ENCODE measurements at places on chromosomes 5 and 9. TPM values are rescaled to one million over a fixed set of nuclear protein-coding genes. Genes with fewer than 3 reads are reported as not detected.
A peak's percentile ranks its signal among the peaks of the same experiment; 100 is the strongest.

DNA sequence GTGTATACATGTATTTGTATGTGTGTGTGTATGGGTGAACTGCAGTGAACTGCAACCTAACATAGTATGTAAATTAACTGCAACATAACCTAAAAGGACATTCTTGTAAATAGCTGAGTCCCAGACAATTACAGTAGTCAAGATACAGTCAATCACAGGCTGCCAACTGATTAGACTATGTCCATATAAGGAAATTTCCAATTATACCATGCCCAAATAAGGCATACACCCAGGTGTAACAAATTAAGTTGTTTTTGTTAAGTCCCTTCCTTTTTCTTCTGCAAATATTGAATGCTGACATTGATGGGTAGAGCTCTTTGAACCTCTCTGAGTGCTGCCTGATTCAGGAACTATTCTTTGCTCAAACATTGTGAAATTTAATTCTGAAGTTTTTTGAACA, 594.6 kb upstream of the FAM174A start:
- no peak for DNase-seq

GRCh38 chr5:32933692-32934091, 222.6 kb downstream of the NPR3 start:
- no peak for DNase-seq

Gene OLFM1
- 0.16 TPM for polyA plus RNA-seq

DNA sequence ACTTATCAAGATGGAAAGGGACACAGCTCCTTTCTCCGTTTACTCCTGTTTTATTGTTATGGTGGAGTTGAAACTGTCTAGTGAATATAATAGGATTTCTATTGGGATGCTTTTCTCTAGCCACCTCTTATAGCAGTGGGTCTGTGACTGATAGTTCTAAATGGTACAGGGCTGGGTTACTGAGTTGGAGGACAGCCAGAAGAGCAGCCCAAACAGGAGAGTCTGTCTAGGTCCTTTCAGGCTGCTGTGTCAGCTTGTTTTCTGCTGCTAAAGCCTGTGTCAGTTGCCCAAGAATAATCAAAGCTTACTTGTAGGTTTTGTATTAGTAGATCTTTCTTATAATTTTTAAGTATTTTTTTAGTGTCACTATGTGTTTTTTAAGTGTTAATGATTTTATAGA, 356.0 kb upstream of the SEMA6A start:
- DNase-seq, result no peak

Gene INSYN2B
- 6.8 TPM for polyA plus RNA-seq

Gene GPR150
- 0.24 TPM for polyA plus RNA-seq

Gene RGMB
- 53.6 TPM for polyA plus RNA-seq

DNA sequence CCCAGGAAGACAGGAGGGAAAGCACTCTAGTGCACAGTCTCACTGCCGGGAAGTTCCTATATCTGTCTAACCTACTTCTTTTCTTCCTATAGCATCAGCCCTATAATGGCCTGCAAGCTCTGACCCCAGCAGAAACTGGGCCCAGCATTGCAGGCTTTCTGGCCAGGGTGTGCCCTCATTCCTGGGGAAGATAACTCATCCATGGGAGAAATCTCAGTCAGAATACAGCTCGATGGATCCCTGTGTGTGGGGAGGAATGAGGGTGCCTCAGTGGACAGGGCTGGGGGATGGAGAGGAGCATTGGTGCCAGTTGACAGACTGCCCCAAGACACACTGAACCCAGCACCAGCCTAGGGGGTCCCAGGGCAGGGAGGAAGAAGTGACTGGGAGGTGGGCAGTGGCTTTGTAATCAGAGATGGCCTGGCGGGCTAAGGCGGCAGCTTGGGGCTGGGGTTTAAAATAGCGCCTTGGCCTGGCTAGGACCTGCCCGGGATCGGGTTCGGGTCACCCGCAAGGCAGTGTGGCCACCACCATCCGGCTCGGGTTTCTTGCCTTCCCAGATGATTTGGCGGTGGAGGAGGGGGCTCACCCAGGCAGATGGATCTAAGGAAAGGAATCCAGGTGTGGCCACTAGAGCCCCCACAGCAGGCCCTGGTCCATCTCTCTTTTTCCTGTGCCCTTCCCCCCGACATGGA, 7.6 kb upstream of the CXXC5 start:
- no peak for DNase-seq

Gene QRFP
- not detected for polyA plus RNA-seq

DNA sequence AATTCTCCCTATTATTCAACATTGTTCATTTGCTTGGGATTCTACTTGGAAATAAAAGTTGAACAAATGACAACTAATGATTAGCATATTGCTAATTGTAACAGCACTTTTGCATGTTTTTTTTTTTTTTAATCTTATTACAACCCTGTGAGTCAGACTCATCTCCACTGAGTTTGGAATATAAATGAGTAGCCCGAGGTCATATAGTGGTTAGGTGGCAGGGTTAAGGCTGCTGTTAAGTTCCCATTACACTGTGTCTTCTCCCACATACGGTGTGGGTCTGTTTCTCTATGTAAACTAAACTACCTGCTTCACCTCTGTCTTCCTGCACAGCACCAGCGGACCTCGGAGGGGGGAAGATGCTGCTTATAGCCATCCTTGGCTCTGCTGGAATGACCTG, 92.4 kb downstream of the EQTN start:
- DNase-seq, result no peak

Gene SAXO1
- polyA plus RNA-seq, result 0.01 TPM

- no peak for DNase-seq
Measured at GRCh38 chr5:85868070-85868469, 749.7 kb upstream of the COX7C start.

GRCh38 chr9:72577212-72577753, 55.9 kb downstream of the TMC1 start:
- DNase-seq, result peak; percentile 50

DNA sequence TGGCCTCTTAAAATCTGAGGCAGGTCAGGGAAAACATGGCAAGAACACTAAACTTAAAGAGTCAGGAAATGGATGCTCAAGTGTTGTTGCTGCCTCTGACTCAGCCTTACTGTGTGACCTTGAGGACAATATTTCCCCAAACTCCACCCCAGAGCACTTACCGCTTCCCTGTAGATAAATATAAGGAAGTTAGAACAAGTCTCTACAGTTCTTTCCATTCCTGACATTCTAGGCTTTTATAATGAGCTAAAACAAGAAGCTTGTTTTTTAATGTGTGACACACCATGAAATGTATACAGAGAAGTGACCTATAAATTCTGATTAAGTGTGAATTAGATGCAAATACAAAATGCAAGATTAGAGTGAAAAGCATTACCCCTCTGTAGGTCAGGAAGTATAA, 129.3 kb downstream of the GRIA1 start:
- DNase-seq, result no peak

DNA sequence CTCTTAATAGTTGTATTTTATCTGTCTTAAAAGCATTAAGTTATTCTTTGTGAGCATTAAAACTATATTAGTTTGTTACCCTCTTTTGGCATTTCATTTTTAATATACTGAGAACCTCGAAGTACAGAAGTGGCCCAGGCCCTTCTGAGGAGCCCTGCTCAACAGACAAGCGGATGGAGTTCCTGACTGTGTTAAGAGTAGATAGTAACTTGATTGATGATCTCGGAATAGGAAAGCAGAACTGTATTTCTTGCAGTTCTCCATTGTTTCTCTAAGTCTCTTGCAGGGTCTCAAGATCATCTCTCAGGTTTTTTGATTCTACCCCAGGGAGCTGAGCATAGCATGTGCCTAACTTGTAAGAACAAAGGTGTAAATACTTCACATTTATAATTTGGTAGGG, 139.6 kb downstream of the SMARCA2 start:
- no peak for DNase-seq

GRCh38 chr5:79236362-79236969, 535 bp downstream of the JMY start:
- no peak for DNase-seq

GRCh38 chr9:6415266-6415665, 2.3 kb downstream of the UHRF2 start:
- DNase-seq, result no peak

Gene TBC1D2
- polyA plus RNA-seq, result 17.2 TPM

DNA sequence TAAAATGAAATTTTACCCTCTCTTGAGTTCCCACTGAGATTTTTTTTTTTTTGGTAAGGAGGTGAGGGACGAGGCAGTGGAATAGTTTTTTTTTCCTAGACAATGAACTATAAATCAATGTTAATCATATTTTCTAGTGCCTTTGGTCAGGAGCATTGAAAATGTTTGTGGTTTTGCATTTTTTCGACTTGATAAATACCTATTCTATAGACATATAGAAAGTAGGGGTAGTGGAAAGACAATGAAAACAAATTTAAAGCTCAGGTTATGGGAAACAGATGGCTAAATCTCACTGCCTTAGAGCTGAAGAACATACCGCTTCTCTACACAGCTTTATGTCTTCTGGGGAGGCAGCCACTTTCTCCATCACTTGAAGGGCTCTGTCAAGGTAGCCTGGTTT, 94.3 kb downstream of the MRPS27 start:
- no peak for DNase-seq

GRCh38 chr5:174693697-174694385, 30.5 kb upstream of the MSX2 start:
- no peak for DNase-seq

Gene GRM6
- not detected for polyA plus RNA-seq

Gene BSPRY
- polyA plus RNA-seq, result not detected

DNA sequence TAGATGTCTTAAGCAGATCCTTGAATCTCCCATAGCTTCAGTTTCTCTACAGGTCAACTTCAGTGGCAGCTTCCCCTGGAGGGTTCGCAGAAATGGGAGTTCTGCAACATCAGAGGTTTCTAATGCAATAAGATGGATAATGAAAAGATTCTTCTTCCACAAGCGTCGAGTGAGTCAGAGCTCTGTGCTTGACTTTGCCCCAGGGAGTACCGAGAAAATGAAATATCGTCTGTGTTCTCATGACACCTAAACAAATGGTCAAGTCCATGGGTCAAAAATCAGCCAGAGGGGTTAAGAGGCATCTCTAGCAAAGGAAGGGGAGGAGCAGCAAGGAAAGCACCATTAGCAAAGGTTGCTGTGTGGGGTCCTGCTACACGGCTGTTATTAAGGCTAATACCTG, 3.2 kb upstream of the ADRA1B start:
- no peak for DNase-seq

Data from AG04450 (cell line).